ENCODE measurements at places on chromosomes 1 and 21.

- no peak for DNase-seq
Observed at GRCh38 chr1:83766241-83766691, 232.7 kb downstream of the TTLL7 start.

- no peak for DNase-seq
Observed at GRCh38 chr1:2445823-2446215, 30.3 kb upstream of the PLCH2 start.

DNA sequence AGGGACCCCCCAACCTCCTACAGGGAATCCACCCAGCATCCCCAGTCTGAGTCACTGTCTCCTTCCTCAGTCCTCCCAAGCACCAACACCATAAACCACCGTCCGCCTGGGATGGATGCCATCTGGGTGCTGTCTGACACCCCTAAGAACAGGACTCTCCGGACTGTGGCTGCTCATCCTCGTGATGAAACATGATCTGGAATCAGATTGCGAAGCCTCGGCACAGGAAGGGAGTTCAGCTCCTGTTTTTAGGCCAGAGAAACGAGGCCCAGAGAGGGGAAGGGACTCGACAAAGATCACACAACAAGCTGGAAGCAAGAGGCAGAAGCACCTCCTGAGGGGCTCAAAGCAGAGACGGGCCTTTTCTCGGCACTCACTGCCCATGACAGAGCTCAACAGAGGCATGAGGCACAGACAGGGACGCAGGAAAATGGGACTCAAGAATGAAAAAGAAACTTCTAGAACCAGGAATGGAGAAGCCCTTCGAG lies 8.4 kb downstream of the KCNN3 start:
- no peak for DNase-seq

- DNase-seq: no peak
Observed at GRCh38 chr1:243388276-243388675, 132.4 kb downstream of the SDCCAG8 start.

DNA sequence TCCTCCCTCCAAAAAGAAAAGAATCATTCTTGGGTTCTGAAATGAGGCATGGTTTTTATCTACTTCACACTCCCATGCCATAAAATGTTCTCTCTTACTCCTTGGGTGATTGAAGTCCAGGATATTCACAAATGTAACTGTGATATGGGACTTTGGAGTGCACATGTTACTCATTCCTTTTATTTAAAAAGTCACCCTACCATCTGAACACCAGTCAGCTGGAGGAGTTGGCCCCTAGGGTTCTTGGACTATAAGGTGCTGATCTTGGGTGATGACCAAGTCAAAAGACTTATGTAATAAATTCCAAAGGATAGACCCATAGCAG lies 128.4 kb downstream of the CLIC6 start:
- DNase-seq: no peak

DNA sequence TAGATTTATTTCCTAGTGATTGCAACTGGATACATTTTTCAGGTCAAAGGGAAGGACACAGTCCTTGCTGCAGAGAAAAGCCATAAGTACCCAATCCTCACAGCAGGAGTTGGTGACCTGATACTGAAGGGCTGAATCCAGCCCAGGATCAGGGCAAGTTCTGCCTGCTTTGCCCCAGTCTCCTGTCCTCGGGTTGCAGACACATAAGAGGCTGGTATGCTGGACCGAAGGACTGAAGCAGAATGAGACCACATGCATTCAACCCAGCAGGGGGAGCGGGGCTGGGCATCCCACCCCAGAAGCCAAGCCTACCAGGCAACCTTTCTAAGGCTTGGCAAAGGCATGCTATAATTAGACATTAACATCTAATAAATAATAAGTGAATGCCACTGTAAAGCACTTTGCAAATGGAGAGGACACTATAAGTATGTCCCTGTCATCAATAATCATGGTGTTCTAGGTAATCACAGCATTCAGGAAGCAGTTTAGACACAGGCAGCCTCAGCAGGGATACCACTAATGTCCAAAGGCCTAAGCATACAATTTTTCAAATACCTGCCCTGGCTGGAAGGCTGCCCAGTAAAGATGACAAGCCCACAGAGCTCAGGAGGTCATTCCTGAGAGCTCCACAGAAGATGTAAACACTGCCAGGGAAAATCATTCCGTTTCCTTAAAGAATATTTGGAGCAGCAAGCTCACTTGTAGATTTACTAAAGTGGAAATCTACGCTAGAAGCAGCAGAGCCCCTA lies 47.6 kb downstream of the KRTAP19-8 start:
- no peak for DNase-seq

DNA sequence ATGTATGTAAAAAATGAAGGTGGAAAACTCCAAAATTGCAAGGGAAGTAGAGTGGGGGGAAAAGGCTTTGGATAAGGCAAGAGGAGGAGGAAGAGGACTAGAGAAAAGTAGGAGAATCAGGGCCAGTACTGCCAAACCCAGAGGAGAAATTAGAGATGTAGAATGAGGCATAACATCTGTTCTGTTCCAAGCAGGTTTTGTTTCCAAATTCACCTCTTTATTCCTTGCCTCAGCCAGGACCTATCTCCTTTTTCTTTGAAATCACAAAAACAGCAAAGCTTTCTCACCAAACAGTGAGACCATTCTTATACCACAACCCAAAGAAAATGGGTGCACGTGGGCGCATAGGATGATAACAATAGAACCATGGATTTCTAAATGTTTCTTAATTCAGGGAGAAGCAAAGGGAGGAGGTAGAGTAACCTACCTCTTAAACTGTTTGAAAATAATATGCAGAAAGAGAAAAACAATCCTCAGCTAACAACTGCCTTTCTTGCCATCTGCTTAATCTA lies 383.3 kb upstream of the PKN2 start:
- DNase-seq: no peak

GRCh38 chr1:32549616-32550015 lies 10.4 kb downstream of the ZBTB8A start:
- no peak for DNase-seq

DNA sequence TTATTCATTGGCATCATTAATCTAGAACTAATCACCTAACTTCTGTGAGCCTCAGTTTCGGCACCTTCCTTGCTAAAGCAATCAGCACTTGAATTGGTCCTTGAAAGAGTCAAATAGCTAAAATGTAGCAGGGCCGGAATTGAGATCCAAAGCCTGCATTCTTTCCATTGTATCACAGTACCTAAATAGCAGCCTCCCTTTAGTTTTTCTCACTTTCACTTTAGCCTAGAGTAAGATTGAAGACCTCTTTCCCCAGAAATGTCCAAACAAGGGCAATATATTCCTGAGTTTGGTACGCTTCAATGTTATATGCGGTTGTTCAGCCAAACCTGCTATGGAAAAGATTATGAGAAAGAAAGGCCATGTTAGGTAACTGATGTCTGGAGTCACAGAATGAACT lies 121.9 kb upstream of the BMP8A start:
- DNase-seq: no peak

- no peak for DNase-seq
Observed at GRCh38 chr1:17655922-17656321, 99.2 kb upstream of the ACTL8 start.

DNA sequence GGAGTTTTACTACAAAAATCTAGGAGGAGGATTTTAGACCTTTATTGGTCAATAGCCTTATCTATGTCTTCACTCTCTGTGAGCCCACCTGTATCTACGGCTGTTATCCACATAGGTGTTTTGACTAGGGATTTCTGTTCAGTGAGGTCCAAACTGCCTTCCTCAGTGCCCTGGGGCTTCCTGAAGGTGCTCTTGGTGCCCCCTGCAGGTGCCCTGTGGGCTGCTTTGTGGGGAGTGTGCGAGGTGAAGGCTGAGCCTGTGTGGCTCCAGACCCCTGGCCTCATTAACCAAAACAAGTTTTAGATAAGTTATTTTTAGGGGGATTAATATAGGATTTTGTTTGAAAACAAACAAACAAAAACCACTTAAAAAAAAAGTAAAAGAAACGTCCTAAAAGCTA lies 122.5 kb downstream of the KIF26B start:
- peak; percentile 52 for DNase-seq

GRCh38 chr1:247824023-247824422 lies at the start of gene OR14A16:
OR14A16 (minus strand) TSS chr1:247824119; CDS start chr1:247815729, 8,390 bp downstream.
- DNase-seq: peak; percentile 13

DNA sequence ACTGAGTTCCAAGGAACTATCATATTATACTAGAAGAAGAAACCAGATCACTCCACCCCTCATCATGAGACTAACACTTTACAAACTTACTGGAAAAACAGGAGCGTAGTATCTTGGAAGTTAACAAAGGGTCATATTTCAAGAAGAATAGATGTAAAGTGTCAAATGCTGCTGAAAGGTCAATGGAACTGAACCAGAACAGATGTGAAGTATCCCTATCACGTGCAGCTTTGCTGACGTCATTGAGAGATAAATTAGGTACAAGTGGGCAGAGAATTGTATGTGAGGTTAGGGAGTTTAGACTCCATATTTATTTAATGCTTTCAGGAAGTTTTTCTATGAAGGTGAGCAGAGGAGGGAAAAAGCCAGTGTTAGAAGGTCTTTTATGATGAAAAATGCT lies 483.0 kb downstream of the NCAM2 start:
- no peak for DNase-seq

DNA sequence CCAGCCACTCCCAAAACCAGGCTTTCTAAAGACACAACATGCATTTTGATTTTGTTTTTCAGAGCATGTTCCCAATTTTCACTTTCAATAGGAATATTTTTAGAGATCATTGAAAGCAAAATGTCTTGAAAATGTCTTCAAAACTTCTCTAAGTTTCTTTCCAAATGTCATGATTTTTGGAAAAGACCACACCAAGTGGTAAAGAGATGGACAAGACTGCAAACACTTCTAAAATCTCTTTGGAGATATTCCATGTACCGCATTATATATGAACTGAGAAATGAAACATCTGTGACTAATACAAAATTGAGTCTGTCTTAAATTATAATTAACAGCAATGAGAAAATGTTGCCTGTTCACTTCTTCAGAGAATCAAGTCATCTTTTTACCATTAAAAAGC lies 418.0 kb upstream of the PKN2 start:
- no peak for DNase-seq

GRCh38 chr1:31767225-31767624 lies 3.1 kb upstream of the ADGRB2 start:
- no peak for DNase-seq

DNA sequence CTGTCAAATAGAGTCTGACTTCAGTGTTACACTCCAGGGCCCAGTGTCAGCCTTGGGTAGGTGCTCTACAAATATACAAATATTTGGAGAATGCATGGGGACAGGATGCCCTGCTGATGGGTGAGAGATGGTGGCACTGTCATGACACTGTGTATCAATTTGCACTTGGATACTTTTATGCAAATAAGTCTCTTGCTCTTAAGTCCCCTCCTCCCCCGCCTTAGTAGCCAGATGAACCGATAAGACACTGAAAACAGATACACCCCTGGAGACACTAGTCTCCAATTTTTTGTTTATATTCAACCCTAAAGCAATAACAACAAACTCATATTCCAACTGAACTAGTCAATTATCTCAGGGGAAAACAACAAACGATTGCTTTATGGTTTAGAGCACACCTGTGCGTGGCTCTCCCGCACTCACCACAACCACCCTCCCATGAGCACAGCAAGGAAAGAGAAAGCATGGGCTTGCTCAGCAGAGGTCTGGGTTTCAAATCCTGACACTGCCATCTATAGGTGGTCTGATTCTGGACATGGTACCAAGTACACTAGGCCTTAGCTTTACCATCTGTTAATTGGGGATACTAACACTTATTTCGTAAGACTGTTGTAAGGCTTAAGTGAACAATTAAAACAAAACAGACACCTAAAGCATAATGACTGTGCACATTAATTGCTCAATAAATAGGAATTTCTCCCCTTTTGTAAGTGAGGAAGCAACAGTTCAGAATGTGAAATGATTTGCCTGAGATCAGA lies 50.3 kb downstream of the HIVEP3 start:
- no peak for DNase-seq

DNA sequence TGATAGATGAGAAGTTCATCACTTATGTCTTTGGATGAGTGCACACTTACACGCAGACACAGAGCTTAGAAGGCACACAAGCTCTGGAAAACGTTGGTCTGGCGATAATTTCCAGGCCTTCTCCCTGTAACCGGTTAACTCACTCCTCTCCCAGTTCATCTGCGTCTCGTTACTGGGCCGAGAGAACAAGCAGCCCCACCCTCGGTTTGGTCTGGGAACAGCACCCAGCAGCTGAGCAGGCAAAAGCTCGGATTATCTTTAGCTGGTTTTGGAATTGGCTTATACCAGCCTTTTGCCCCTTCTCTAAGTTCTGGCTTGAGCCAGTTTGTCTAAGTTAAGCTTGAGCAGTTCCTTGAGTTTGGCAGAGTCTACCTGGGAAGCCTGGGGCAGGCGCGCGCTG lies 27.3 kb upstream of the COL6A1 start:
- DNase-seq: no peak

- DNase-seq: no peak
Observed at GRCh38 chr21:28418726-28419514, 573.8 kb downstream of the LTN1 start.

DNA sequence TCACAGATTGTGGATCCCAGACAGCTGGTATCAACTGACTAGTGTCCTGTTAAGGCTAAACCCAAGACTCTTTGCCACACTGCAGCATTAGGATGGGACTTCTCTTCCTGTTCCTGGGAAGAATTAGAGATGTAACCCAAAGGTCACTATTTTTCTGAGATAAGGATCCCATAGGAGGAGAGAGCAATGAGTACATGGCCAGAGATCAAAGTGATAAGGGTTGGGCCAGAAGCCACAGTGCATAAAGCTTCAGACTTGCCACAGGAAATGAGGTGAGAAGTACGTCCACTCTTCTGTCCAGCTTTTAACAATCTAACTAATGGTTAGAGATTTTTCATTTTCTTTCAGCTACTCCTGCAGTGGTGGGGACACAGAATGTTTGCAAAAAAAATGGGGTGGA lies at the start of gene HSD3B1:
Gene HSD3B1, plus strand, starts transcription at position 270 of the 400 bp plus-strand sequence. CDS start 267 bp downstream, outside the sequence.
- DNase-seq: no peak
